ENCODE measurements at places on chromosomes 4 and X. TPM values are rescaled to one million over a fixed set of nuclear protein-coding genes. Genes with fewer than 3 reads are reported as not detected.

DNA sequence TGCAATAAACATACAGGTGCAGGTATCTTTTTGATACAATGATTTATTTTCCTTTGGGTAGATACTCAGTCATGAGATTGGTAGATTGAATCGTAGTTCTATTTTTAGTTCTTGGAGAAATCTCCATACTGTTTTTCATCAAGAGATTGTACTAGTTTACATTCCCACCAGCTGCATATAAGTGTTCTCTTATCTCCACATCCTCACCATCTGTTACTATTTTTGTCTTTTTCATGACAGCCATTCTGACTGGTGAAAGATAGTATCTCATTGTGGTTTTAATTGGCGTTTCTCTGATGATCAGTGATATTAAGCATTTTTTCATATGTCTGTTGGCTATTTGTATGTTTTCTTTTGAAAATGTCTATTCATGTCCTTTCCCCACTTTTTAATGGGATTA, 202.2 kb downstream of the RAPGEF2 start:
- no peak for DNase-seq

Gene ABHD18
- polyA plus RNA-seq = 6.3 TPM

Gene XKRX
- not detected for polyA plus RNA-seq

DNA sequence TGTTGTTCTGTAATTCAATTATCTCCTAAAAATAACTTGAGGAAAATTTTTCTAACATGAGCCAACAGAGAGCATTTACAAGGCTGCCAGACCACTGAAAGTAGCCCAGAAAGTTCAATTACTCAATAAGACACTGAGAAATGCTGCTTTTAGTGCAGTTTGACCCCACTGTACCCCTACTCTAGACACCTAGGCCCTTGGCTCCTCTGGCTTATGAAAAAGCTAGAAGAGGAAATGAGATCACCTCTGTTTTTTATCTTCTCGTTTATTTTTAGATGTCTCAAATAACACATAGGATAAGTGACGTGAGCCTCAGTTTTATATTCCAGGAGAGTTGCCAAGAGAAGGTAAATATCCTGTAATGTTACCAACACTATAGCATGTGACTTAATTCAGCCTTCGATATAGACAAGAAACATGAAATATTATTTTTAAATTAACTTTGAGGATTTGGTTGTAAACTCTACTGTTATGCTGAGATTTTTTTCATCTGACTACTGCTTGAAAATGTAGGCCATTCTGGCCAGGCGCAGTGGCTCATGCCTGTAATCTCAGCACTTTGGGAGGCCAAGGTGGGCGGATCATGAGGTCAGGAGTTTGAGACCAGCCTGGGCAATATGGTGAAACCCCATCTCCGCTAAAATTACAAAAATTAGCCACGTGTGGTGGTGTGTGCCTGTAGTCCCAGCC, 24.4 kb downstream of the TNIP3 start:
- no peak for DNase-seq

Gene MAGEC3
- polyA plus RNA-seq = not detected

Gene CTAG1B
- polyA plus RNA-seq = not detected

Gene NEIL3
- polyA plus RNA-seq = 0.03 TPM

GRCh38 chrX:40012039-40012867, 85.5 kb downstream of the BCOR start:
- peak; percentile 30 for DNase-seq

- no peak for DNase-seq
Measured at GRCh38 chr4:55184600-55185523, 59.5 kb upstream of the KDR start.

DNA sequence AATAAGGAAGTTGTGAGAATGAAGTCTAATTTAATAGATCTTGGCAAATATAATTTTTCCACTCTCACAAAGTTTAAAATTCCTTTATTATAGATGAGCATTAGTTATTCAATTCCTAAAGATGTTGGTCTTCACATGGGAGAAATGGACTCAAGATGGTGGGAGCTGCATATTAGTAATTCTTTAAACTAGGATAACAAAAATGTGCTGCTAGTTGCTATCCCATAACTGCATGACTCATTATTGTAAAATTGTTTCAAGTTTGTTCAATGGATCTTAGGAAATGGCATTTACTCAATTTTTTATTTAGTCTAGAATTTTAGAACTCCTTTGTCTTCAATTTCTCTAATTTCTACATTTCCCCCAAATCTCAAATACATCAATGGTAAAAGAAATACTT, 155.8 kb downstream of the ATP10D start:
- DNase-seq = no peak

Gene AWAT2
- not detected for polyA plus RNA-seq

Gene ALAS2
- not detected for polyA plus RNA-seq

Gene GRIA2
- polyA plus RNA-seq = not detected

DNA sequence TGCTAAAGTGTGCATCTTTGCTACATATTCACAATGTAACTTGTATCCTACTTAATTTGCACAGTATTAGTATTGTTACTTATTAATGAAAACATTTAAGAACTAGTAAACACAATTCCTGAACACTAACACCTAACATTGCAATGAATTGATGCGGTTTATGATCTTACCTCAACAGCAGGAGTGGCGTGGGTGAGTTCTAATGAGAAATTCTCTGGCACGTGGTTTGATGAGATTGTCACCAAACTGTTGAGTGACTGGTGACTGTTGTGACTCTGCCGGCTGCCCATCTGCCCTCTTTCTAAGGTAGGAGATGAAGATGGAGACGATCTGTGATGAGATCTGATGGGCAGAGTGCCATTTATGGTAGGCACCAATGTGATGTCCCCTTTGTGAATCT, 2.9 kb downstream of the PCDH18 start:
- DNase-seq = no peak

Gene ATP10D
- polyA plus RNA-seq = 5.2 TPM

GRCh38 chrX:38103857-38104812, 97.8 kb downstream of the SYTL5 start:
- no peak for DNase-seq

DNA sequence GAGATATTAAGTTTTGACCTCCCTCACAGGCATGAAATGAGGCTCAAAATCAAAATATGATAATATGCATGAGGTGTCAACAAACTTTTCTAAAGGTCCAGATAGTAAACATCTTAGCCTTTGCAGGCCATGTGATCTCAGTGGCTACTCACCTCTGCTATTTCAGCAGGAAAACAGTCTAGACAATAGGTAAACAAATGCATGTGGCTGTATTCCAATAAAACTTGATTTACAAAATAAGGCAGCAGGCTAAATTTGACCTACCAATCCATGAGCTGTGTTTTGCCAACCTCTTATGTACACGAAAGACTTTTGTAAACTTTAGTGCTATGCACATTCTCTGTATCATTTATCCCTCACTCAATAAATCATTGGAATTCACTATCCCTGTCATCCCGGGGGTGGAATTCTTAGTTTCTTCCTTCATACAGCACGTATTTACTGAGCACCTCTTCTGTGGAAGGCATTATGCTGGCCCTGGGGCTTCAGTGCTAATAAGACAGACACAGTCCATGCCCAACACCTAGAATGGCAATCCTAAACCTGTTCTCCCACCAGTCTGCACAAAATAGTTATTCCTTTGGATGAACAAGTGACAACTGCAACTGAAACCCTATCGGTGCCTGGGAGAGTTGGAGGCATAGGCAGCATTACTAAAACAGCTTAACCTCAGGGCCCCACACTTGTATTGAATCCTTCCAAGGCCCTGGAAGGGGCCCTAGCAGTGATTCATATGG, 19.9 kb downstream of the MAGEB17 start:
- no peak for DNase-seq

Gene SHOX
- polyA plus RNA-seq = not detected

DNA sequence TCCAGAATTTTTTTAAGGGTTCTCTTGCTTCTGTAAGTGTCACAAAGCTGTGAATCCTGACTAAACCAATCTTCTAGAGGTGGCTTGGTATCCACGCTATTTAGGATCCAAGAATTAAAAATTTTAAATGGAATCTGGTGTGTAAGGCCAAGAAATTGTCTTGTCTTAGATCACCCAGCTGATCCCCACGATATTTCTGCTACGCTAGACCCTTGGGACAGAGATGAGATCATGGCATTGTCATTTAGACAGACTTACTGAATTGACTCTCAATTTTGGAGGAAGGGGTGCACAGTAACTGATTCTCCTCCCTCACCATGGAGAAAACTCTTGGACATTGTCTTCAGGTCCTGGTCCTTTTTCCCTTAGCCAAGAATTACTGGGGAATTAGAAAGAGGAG, 5.7 kb downstream of the GPRIN3 start:
- no peak for DNase-seq

GRCh38 chr4:110138551-110138950, 59.9 kb downstream of the ELOVL6 start:
- no peak for DNase-seq

GRCh38 chr4:146051728-146052391, 113.2 kb upstream of the ZNF827 start:
- no peak for DNase-seq

DNA sequence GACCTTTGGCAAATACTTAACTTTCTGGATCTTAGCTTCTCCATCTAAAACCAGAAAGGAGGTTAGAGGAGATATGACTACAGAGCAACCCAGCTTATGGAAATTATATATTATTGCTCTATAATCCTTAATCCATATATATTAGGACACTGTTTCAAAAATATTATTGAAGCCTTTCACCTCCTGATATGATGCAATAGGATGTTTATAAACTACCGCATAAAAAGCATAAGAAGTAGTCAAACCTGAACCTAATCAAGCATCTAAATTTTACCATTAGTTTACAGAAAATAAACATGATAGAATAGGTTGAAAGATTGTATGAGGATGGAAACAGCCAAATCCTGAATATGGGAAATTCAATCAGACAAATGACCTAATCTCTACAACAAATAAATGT, 5.6 kb upstream of the FAM200B start:
- DNase-seq = no peak

Gene BEX3
- 45.3 TPM for polyA plus RNA-seq

- no peak for DNase-seq
Measured at GRCh38 chr4:37885496-37885895, 5.4 kb upstream of the TBC1D1 start.

DNA sequence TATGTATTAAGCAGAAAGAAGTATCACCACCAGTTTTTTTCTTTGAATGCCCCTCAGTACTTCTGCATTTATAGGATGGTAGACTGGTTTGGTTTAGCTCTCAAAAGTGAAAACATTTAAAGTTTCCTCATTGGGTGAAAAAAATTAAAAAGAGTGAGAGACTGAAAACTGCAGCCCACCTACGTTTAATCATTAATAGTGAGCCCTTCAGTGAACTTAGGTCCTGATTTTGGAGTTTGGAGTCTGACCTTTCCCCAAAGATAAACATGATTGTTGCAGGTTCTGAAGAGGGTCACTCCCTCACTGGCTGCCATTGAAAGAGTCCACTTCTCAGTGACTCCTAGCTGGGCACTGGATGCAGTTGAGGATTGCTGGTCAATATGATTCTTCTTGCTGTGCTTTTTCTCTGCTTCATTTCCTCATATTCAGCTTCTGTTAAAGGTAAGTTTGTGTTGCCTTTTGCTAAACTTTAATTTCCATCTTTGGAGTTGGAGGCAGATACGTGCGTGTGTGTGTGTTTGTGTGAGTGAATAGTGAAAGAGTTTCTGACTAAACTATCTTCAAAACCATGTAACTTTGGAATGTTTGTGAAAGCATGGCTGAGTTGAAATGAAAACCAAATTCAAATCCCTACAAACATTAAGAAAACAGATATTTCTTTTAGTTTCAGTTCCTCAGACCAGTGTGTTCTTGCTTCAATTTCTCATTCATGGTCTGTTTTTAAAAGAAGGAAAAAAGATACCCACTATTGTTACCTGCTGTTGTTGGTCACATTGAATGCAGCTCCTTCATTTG, at the start of gene MTTP:
MTTP (plus strand) TSS at position 295 of the 795 bp plus-strand sequence; CDS start at position 381, 86 bp downstream.
- no peak for DNase-seq

Gene CLTRN
- 2.4 TPM for polyA plus RNA-seq

DNA sequence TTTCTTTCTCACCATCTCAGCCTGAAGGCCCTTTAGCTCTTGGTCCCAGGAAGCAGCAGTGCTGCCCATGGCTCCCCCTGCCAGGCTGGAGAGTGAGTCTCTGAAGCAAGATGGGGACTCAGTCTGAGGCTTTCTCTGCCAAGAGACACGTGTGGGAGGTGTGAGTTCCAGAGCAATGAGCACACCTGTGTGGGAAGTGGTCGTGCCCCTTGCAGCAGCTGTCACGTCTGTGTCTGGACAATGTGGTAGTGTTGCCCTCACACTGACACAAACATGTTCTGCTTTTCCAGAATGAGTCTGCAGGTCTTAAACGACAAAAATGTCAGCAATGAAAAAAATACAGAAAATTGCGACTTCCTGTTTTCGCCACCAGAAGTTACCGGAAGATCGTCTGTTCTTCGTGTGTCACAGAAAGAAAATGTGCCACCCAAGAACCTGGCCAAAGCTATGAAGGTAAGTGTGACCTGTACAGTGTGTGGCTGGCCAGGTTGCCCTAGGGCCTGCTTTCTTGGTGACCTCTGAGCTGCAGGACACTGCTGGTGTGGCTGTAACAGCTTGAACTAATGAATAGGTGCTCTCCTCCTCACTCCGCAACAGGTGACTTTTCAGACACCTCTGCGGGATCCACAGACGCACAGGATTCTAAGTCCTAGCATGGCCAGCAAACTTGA, 1.9 kb downstream of the TACC3 start:
- DNase-seq = no peak

Gene GYPA
- polyA plus RNA-seq = not detected

DNA sequence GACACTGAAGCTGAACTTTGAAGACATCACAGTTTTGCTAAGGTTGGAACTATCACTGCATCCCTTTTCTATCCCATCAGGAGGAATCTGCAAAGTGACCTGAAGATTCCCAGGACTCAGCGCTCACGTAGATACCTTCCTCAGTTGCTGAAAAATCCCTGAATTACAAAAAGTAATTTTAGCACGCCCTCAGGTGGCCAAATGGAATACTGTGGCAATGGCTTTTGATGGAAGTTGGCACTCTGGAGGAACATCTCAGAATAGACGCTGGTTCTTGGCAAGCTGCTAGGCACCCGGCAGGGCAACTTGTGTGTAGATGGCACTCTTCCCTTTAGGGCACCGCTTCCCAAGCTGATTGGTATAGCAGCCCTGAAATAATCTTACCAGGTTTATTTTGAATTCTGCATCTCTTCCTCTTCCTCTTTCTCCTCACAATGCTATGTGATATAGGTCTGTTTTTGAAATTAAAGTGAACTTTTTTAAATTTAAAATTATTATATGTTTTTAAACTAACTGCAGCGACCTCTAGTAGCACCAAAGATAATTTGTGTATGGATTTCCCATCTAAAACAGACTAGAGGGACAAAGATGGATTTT, 16.3 kb upstream of the ESX1 start:
- DNase-seq = peak; percentile 39

Gene EGF
- polyA plus RNA-seq = 0.54 TPM

Gene SLC9A7
- 0.43 TPM for polyA plus RNA-seq

Gene NDST3
- polyA plus RNA-seq = not detected

DNA sequence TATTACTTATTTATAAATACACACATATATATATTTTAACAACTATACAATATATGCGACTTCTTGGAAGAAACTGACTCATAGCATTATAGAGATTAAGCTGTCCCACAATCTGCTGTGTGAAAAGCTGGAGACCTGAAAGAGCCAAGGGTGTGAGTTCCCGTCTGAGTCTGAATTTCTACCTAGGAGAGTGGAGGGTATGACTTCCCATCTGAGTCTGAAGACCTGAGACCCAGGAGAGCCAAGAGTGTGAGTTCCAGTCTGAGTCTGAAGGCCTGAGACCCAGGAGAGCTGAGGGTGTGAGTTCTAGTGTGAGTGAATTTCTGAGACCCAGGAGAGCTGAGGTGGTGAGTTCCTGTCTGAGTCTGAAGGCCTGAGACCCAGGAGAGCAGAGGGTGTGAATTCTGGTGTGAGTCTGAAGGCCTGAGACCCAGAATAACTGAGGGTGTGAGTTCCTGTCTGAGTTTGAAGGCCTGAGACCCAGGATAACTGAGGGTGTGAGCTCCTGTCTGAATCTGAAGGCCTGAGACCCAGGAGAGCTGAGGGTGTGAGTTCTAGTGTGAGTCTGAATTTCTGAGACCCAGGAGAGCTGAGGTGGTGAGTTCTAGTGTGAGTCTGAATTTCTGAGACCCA, 8.9 kb upstream of the P2RY8 start:
- no peak for DNase-seq
